ENCODE measurements at places on chromosomes 7 and 10.

GRCh38 chr10:77498210-77498609 lies 139.4 kb downstream of the KCNMA1 start:
- no peak for DNase-seq

GRCh38 chr7:3267966-3268690 lies 32.9 kb upstream of the SDK1 start:
- no peak for DNase-seq

DNA sequence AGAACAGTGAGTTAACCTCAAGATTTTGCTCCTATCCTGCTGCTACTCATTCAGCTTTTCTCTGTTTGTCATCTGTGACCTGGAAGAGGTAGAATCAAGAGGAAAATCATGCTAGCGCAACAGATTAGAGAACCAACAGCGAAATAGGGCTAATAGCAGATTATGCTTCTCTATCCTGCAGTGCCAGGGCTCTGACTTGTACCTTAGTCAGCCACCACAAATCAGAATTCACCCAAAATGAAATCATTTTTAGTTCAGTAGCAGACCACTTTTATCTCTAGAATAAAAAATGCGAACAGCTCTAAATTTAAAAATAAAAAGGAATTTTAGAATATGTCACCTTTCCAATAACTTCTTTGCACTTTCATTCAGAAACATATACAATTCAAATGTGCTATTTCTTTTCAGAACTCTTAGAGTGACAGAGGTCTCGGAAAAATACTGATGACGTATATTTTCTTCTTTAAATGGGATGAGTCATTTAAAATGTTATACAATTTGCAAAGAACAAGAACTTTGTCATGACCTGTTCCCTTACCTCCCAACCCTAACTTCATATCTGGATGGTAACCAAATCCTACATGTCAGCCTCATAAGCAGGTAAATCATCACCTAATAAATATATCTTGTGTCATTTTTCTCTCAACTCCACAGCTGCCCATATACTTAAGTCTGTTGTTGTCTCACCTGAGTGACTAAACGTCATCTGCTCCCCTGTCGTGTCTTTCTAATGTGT lies 896.4 kb downstream of the PCDH15 start:
- no peak for DNase-seq

DNA sequence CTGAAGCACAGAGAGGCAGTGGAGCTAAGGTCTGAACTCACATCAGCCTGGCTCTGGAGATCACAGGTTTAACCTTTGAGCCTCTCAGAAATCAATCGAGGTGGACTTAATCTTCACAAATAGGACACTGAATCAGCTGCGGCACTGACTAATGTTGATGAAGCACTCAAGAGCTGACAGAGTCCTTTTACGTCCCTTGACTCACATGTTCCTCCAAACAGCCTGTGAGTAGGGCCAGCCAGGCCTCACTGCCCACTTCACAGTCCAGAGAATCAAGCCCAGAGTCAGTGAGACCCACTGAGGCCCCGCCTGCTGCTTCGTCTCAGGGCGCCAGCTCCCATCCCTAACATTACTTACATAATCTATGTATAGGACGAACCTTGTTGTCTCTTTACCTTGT lies 63.1 kb downstream of the TNS3 start:
- DNase-seq: no peak

DNA sequence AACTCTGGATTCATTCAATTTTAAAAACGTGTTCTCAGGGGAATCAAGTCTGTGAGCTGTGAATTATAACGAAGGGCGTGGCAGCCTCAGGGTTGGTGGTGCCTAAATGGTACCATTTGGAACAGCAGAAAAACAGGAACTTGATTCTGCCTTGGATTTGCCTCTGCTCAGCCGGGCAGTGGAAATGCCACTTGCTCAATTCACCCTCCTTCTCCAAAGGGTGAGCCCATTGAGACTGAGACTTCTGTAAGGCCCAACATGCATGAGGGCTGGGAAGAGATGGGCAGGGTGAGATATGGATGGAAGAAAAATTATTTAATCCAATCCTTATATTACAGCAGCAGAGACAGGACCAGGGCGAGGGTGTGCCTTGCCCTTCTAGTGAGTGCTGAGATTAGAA lies 107.1 kb upstream of the HABP2 start:
- no peak for DNase-seq

GRCh38 chr10:71782221-71782916 lies 9.0 kb upstream of the VSIR start:
- no peak for DNase-seq

GRCh38 chr10:86870679-86871078 lies 86.7 kb downstream of the MMRN2 start:
- DNase-seq: no peak

GRCh38 chr7:101133621-101134398 lies 6.9 kb downstream of the SERPINE1 start:
- DNase-seq: no peak

- no peak for DNase-seq
Observed at GRCh38 chr10:1107004-1107403, 50.8 kb downstream of the WDR37 start.

GRCh38 chr7:130891254-130892094 lies 157.5 kb upstream of the KLF14 start:
- DNase-seq: no peak

DNA sequence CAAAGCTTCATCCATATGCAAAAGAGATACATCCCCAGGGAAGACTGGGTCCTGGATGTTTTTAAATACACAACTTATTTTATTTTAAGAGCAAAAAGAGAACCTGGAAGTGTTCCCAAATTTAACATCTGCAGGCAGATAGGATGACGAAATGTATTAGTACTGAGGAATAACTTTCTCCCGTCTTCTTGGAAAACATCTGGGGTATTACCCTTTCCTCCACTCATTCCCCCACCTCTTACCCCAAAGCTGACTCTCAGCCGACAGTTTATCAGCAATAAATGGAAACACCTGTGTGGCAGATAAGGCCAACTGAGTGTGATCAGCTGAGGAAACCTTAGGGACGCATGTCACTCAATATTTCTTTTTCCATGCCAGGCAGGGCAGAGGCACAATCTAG lies 435.6 kb upstream of the NPVF start:
- DNase-seq: no peak

GRCh38 chr7:153476166-153476565 lies 576.0 kb upstream of the DPP6 start:
- DNase-seq: no peak

DNA sequence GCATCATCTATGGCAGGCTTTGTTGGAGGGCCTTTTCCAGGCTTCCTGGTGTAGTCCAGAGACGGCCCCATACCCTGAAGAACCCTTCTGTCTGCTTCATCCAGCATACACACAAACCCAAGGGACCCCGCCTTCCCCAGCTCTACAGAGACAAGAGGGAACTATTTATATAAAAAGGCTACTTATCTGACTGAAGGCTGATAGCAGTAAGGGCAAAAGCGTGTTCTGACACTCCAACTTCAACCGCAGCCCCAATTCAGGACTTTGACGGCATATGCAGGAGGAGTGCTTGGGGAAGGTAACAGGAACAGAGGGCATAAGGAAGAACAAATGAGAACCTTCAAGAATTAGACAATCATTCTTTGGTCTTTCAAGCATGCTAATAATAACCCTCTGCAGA lies 21.0 kb downstream of the GNA12 start:
- no peak for DNase-seq

DNA sequence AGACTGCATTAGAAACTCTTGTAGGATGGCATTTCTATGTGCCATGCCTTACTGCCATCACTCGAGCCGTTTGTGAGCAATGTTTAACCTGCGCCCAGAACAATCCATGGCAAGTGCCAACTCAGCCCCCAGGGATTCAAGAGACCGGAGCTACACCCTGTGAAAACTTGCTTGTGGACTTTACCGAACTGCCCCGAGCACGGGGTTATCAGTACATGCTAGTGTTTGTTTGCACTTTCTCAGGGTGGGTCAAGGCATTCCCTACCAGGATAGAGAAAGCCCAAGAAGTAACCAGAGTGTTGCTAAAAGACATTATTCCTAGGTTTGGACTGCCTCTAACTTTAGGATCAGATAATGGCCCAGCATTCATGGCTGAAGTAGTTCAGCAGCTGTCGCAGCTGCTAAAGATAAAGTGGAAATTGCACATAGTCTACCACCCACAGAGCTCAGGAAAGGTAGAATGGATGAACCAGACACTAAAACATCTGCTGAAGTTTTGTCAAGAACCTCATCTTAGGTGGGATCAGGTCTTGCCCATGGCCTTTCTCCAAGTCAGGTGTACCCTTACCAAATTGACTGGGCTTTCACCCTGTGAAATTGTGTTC lies 8.9 kb upstream of the CYREN start:
- no peak for DNase-seq

- no peak for DNase-seq
Observed at GRCh38 chr10:21975378-21975990, 28.0 kb downstream of the DNAJC1 start.

DNA sequence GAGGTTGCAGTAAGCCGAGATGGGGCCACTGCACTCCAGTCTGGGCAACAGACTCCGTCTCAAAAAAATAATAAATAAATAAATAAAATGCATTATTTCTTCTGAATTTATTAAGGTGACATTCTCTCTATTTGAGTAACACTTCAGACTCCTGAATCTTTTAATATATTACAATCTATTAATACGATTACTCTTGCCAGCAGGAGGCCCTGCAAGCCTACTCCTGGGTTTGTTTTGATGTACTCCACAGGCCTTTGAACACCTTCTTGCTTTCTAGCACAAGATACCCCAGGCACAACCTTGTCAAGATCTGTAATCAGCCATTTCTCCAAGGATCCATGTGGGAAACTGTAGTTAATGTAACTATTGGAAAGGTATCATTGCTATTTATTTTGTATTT lies 63.5 kb downstream of the COBL start:
- no peak for DNase-seq

GRCh38 chr10:6497620-6498019 lies 82.5 kb downstream of the PRKCQ start:
- DNase-seq: no peak

- no peak for DNase-seq
Observed at GRCh38 chr10:53088961-53089360, 316.4 kb upstream of the MBL2 start.

GRCh38 chr7:139294951-139295575 lies 46.1 kb upstream of the FMC1 start:
- no peak for DNase-seq

GRCh38 chr7:44667190-44667589 lies 60.8 kb downstream of the OGDH start:
- no peak for DNase-seq

GRCh38 chr7:50704844-50705243 lies 77.9 kb downstream of the GRB10 start:
- DNase-seq: no peak

- DNase-seq: no peak
Observed at GRCh38 chr7:43295429-43295828, 183.0 kb downstream of the HECW1 start.

GRCh38 chr10:34237898-34238455 lies 577.1 kb downstream of the PARD3 start:
- no peak for DNase-seq

GRCh38 chr7:117458977-117459583 lies 20.7 kb upstream of the CFTR start:
- DNase-seq: no peak

DNA sequence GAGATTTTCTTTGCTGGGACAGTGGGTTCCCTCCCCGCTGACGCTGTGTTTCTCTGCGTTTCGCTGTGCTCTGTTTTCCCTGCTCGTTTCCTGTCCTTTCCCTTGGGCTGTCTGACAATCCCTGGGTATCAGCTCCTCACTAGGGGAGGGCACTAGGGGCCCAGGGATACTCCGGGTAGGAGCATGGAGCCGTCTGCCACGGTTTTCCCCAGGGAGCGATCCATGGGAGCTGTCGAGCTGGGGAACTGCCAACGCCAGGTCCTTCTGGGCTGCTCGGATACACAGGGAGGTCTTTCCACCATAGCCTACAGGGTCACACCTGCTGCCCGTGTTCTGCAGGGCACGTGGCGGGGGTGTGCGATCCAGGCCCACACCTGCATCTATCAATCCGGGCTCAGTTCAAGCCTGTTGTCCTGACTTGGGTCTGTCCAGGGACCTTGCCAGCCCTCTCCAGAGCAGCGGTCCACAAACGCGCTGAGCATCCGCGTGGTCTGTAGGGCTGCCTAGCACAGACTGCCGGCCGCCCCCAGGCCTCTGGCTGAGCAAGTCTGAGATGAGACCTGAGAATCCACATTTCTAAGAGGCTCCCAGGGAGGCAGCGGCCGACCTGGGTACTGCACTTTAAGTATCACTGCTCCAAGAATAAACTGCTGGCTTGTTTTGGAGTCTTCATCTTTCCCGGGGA lies 263.1 kb downstream of the ELFN1 start:
- no peak for DNase-seq

Data from activated CD4-positive, CD25-positive, alpha-beta regulatory T cell treated with anti-CD3 and anti-CD28 coated beads, Interleukin-2, amount 50 U/mL, for 16 hours (primary cell).